ENCODE measurements at places on chromosomes 12 and 14.

DNA sequence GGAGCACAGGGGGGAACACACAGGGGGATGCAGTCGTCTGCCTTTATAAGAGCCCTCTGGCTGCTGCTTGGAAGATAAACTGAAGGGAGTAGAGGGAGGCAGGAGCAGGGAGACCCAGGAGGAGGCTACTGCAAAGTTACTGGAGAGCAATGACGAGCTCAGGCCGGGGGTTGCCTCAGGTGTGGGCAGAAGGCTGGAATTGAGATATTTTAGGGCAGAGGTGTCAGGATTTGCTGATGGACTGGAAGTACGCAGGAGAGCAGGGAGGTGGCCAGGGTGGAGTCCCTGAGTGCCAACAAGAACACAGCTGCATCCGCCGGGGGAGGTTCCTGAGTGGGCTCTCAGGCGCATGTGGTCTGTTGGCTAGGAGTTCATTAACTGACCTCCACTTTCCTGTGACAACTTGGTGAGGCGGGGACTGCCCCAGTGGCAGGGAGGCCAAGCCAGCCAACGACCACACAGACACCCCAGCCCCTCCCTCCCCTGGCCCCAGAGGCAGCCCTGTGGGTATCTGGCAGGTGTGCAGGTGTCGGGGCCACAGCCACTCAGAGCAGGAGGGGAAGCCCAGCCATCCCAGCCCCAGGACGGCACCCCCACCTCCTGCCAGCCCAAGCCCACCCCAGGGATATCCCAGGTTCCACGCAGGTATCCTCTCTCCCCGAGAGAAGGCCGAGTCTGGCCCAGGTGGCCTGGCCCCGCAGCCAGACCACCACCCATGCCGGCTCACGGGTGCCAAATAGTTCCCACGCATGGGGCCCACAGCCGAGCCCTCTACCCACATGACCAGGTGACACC, 85.4 kb downstream of the NCOR2 start:
- no peak for DNase-seq

DNA sequence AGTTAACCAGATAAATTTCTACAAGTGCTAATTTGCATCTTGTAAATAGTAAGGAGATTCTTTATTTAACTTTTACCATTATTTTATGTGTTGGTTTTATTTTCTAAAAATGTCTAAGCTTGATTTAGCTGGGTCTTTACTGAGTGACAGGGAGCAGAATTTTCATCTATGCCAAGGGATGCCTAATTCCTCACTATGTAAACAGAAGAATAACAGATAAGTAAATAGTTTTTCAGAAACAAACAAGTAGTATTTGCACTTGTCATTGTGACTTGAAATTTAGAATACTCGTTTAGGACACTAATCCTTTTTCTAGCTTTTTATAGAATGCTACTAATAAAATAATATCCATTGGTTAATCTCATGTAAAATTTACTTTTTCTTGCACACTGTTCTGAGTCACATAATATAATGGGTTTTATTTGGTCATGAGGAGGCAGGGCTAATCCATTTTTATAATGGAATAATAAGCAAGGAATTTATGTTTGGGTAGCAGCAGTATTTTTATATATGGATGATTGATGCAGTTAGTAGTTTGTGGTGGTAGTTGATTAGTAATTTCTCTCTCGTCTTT, 746.5 kb downstream of the SLC6A15 start:
- no peak for DNase-seq

GRCh38 chr12:94710933-94711332, 60.6 kb upstream of the TMCC3 start:
- no peak for DNase-seq

GRCh38 chr14:100092832-100093231, 27.6 kb downstream of the EVL start:
- no peak for DNase-seq

GRCh38 chr12:96570579-96570978, 81.2 kb downstream of the CFAP54 start:
- DNase-seq: no peak

DNA sequence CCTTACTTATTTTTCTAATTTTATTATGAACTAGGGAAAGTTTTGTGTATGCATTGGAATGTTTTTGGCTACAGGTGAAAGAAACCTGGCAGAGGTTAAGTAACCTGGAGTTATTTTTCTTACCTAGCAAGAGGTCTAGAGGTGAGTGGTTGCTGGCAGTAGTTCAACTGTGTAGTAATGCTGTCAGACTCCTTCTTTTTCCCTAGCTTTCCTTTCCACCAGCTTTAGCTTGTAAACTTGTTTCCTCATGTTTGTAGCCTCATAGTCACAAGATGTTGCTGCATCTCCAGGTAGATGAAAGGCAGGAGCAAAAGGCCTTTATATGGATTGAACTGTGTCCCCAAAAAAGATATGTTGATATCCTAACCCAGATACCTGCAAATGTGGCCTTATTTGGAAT, 105.1 kb upstream of the AMIGO2 start:
- DNase-seq: no peak

GRCh38 chr12:51970904-51971646, 19.6 kb downstream of the ACVR1B start:
- DNase-seq: no peak

DNA sequence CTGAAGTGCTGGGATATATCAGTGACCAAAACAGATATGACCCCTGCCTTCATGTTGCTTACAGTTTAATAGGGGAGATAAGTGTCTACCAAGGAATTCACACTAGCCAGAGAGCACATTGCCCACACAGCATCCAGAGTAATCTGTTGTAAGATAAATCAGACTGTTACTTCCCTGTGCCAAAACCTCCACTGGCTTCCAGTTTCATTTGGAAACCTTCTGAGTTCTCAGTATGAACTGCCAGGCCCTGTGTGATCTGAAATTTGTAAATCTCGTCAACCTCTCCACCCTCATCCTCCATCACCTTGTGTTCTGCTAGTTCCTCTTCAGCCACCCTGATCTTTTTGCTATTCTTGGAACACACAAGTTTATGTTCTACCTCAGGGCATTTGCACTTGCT, 154.7 kb downstream of the ETV6 start:
- no peak for DNase-seq

GRCh38 chr12:14283489-14284144, 81.9 kb upstream of the ATF7IP start:
- DNase-seq: no peak

- DNase-seq: no peak
Measured at GRCh38 chr12:46562625-46563225, 190.2 kb upstream of the SLC38A2 start.

GRCh38 chr14:66539034-66539433, 31.1 kb downstream of the GPHN start:
- no peak for DNase-seq

- DNase-seq: no peak
Measured at GRCh38 chr12:47947341-47947740, 16.1 kb upstream of the TMEM106C start.

- no peak for DNase-seq
Measured at GRCh38 chr12:50639721-50640120, 124.2 kb upstream of the ATF1 start.

DNA sequence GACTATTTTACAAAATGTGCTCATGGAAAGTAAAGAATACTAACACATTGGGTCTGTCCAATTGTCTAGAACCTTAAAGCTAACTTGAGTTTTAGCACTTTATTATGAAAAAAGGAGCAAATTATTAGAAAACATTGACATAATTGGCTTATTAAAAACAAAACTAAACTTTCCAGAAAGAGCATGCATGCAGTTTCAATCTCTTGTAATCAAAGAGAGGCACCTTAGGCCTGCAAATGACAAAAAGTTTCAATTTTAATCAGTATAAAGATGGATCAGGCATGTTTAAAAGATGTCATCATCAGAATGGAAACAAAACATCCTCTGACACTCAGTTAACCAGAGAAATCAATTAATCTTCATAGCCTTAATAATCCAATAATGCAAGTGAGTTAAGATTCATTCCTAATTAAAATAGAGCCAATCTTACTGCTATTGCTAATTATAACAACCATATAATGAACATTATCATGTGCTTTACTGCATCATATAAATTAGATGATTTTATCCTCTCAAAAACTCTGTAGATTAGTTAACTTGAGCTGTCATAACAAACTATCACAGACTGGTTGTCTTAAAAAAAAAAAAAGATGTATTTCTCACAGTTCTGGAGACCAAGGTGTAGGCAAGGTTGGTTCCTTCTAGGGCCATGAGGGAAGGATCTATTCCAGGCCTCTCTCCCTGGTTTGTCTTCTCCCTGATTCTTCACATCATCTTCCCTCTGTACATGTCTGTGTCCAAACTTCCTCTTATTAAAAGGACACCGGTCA, 131.4 kb downstream of the RPAP3 start:
- no peak for DNase-seq
